ENCODE measurements at places on chromosomes 5 and 9. TPM values are rescaled to one million over a fixed set of nuclear protein-coding genes. Genes with fewer than 3 reads are reported as not detected.
A peak's percentile ranks its signal among the peaks of the same experiment; 100 is the strongest.

DNA sequence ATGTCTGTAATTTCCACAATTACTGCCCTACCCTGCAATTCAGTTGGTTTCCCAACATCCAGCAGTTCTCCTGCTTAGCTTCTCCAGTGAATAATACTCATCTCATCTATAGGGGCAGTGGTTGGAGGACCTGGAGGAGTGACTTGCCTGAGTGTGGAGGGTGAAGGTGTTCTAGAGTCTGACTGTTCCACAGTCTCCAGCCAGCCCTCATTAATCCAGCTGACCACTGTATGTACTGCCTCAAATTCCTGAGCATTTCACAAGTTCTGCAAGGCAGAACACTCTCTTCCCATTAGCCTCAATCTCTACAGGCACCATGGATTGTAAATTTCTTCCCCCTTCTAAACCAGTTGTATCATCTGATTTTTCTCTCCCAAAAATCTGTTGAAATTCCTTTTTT is 147.4 kb upstream of the NFIL3 start:
- H3K27ac ChIP-seq = no peak overlapping the region
- no peaks in the 10 kb centered on the region for H3K27me3 ChIP-seq
- H3K4me1 ChIP-seq = peaks cover 7% of the 10 kb centered on the region

DNA sequence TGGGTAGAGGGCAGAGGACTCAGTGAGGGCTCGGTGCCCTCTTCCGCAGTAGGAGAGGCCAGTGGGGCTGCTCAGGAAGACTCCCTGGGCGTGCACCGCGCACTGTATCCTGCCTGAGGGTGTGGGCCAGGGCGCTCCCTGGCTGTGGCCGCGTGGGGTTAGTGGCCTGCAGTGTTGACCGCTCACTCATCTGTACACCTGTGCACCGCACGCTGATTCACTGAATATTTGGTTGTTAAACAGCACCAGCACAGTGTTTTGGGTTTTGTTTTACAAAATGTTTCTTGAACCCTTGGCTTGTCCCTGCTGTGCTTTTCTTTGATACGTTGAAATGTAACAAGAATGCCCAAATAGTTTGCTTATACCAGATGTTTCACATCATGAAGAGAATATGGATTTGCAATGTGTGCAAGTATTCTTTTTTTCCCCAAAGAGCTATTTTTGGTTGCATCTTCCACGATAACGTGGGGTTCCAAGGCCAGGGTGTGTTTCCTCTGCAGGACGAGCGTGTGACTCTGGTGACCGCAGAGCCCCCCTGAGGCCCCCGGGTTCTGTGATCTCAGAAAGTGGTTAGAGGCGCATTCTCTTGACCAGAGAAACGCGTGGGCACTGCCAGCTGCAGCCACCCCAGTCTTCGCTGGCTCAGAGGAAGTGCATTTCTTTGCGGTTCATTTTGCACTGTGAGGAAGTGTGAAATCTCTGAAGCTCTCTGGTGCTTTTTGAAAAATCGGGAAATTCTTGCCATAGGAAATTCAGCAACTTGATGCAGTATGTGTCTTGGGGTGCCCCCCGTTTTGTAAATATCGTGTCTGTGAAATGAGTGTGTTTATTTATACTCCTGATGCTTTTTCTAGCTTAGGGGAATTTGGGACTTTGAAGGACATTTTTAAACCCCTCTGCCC is 46.9 kb downstream of the AHRR start:
- peak; percentile 32 for DNase-seq
- H3K27ac ChIP-seq = no peak overlapping the region
- H3K4me3 ChIP-seq = no peak overlapping the region
- no peaks in the 10 kb centered on the region for H3K4me1 ChIP-seq
- peaks cover 16% of the 10 kb centered on the region for H3K27me3 ChIP-seq

DNA sequence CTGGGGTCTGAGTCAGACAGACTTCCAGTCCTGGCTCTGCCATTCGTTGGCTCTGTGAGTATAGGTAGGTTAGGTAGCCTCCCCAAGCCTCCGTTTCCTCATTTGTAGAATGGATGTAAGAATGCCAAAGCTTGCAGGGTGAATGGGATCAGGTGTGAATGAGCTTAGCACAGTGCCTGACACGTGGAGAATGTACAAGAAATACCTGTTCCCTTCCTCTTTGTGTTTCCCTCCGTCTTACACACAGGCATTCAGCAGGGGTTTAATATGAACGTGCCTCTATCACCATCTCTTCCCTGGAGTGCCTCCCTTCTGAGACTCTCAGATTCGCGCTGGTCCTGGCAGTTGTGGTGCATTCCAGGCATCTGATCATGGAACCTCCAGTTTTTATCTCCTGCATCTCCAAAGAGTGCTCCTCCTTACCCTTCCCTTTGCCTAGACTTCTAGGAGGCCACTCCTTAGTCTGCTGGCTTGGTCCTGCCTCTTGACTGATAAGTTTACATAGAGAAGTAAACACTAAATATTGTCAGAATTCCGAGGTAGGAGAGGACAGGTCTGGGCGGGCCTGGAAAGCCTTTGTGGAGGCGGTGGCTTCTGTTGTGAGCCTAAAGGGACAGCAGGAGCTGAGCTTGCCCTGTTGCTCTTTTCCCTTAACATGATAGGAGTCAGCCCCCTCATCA is 199.4 kb downstream of the AOPEP start:
- DNase-seq = no peak
- H3K27ac ChIP-seq = no peak overlapping the region
- H3K27me3 ChIP-seq = no peaks in the 10 kb centered on the region

DNA sequence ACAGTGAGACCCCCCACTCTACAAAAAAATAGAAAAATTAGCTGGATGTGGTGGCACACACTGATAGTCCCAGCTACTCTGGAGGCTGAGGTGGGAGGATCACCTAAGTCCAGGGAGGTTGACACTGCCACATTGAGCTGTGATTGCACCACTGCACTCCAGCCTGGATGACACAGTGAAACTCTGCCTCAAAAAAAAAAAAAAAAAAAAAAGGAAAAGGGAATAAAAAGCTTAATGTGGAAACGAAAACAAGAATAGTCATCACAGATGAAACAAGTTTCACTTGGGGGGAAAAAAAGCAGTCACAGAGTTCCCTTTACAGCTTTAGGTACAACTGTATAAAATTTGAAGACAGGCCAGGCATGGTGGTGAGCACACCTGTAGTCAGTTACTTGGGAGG is 84.2 kb downstream of the FNBP1 start:
- H3K4me1 ChIP-seq = no peaks in the 10 kb centered on the region
- H3K27ac ChIP-seq = no peak overlapping the region
- H3K27me3 ChIP-seq = no peaks in the 10 kb centered on the region
- DNase-seq = no peak
- H3K36me3 ChIP-seq = peaks cover 25% of the 10 kb centered on the region
- no peak overlapping the region for H3K4me3 ChIP-seq

- H3K27ac ChIP-seq = no peak overlapping the region
- H3K4me3 ChIP-seq = no peak overlapping the region
- no peaks in the 10 kb centered on the region for H3K4me1 ChIP-seq
These were observed 7.8 kb downstream of the PHYHD1 start for GRCh38 chr9:128928624-128929023.

DNA sequence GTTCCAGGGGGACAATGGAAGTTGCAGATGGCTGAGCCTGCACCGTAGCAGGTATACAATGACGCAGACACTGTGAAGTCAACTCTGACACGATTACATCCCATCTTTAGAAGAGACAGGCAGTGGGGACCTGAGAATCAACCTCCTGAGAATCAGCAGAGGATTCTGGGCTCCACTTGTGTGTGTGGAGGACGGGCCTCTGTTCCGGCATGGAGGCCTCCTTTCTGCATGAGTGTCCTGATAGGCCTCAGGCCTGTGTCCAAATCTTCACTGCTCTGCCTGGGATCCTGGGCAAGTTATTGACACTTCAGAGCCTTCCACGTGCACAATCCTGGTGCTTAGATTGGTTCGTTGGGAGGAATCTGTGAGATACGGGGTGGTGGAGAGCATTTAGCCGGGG is 151.2 kb upstream of the COL5A1 start:
- no peaks in the 10 kb centered on the region for H3K36me3 ChIP-seq
- no peak overlapping the region for H3K4me3 ChIP-seq
- no peaks in the 10 kb centered on the region for H3K4me1 ChIP-seq
- H3K27ac ChIP-seq = no peak overlapping the region

DNA sequence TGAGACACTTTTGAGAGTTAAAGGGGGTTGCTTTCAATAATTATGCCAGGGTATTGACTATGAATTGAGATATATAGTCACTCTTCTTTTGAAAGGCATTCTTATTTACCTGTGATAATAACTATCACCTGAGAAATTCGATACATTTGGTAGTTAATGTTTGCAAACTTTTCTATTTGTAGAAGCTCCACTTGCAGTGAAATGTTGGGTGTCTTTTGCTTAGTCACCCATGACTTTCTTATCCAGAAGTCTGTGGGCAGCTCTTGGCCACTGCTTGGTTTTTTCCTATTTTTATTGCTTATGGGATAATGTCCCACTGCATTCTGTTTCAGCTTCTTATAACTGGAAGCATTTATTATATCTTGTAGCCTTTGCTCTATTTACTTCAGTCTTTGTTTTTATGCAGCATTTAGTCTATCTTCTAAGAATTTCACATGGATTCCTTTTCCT is 3.9 kb downstream of the MACIR start:
- peaks cover 8% of the 10 kb centered on the region for H3K4me1 ChIP-seq
- H3K4me3 ChIP-seq = peak overlapping the region; percentile 30
- no peak overlapping the region for H3K27ac ChIP-seq
- DNase-seq = no peak
- H3K27me3 ChIP-seq = no peaks in the 10 kb centered on the region
- peaks cover 14% of the 10 kb centered on the region for H3K36me3 ChIP-seq

- H3K4me1 ChIP-seq = no peaks in the 10 kb centered on the region
- no peaks in the 10 kb centered on the region for H3K27me3 ChIP-seq
- no peaks in the 10 kb centered on the region for H3K36me3 ChIP-seq
- no peak overlapping the region for H3K4me3 ChIP-seq
- no peak overlapping the region for H3K27ac ChIP-seq
These were observed 409.5 kb downstream of the MAT2B start for GRCh38 chr5:163914910-163915309.

DNA sequence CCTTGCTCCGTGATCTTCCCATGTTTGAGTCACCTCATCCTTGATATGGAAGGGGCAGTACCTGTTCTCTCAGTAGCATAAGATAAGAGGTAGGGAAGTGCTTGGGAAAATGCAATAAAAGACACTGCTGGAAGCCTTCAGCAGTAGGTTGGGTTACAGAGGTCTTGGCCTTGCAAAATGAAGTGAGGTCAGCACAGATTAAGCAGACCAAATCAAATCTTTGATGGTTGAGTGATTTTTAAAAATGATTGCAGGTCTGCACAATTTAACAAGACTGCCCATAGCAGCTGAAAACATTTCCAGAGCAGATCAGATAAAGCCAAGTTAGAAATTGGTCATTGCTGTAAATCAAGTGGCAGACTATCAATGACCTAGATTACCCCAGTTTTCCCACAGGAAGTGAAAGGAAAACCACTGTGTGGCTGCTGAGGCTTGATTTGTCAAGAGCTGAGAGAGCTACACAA is 32.9 kb downstream of the PALM2AKAP2 start:
- no peaks in the 10 kb centered on the region for H3K36me3 ChIP-seq
- no peak for DNase-seq
- no peak overlapping the region for H3K27ac ChIP-seq

- H3K27me3 ChIP-seq = no peaks in the 10 kb centered on the region
- DNase-seq = no peak
- no peaks in the 10 kb centered on the region for H3K4me1 ChIP-seq
These were observed 458.2 kb downstream of the GADD45G start for GRCh38 chr9:90062982-90063381.

DNA sequence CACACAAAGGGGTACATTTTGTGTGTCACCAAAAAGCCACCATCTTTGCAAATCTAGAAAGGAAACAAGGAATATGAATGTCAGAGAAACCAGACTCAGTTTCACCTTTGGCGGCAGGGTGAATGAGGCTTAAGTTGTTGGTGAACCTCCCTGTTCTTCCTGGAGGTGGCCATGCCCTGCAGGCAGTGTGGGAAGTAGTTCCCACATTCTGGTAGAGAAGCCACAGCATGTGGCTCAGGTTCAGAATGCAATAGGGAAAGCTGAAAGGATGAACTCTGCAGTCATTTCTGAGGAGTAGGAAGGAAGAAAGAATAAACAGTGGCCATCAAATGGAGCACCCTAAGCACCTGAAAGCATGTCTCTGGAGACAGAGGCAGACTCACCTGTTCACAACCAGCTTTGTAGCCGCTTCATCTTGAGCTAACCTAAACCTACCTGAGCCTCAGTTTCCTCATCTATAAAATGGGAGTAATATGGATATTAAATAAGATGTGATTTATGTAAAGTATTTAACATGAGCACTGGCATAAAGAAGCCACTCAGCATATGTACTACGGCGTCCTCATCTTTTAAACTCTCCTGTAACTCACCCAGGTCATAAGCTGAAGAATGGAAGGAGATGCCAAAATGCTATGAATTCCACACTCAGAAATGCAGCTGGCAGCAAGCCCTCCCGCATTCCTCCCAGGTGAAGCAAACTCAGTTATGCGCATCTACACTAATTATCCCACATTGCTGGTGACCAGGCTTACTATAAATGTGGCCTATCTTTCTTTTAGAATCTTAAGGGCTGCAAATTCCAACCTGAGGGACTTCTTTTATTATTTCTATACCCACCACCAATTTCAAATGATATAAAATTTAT is 86.0 kb downstream of the ZNF608 start:
- peaks cover 55% of the 10 kb centered on the region for H3K4me1 ChIP-seq
- peak overlapping the region; percentile 72 for H3K4me3 ChIP-seq
- no peaks in the 10 kb centered on the region for H3K27me3 ChIP-seq

Gene SHC3
- 0.95 TPM for total RNA-seq

DNA sequence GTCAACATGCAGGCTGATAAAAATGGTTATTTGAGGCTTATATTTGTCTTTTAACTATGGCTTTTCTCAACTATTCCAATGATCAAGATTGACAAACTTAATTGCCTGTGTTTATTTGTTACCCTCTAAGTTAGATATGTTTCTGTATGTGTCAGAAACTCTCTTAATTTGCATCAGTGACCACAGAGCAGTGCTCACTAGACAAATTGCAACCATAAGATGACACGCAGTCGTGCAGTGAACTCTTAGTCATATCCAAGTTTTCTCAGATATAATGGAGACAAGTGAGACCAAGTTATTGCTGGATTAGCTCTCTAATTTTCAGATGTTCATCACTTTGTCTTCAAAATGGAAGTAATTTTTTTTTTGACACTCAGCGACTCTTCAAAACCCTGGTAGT is 342.2 kb upstream of the RFX3 start:
- no peak overlapping the region for H3K4me3 ChIP-seq
- H3K27ac ChIP-seq = no peak overlapping the region
- H3K27me3 ChIP-seq = no peaks in the 10 kb centered on the region
- no peak for DNase-seq
- no peaks in the 10 kb centered on the region for H3K4me1 ChIP-seq

Gene PROB1
- 4.8 TPM for total RNA-seq

- H3K36me3 ChIP-seq = no peaks in the 10 kb centered on the region
- peaks cover 38% of the 10 kb centered on the region for H3K27me3 ChIP-seq
- H3K27ac ChIP-seq = no peak overlapping the region
These were observed 35.9 kb downstream of the ASS1 start for GRCh38 chr9:130480673-130481072.
